Muscle of back (tissue), 13 donors: ENCODE measurements at places on chromosomes 2 and 18.

GRCh38 chr2:76197842-76198448 is 487.2 kb upstream of the GCFC2 start:
- DNase-seq: peak; percentile 74

GRCh38 chr2:21038403-21039073 is 5.3 kb downstream of the APOB start:
- DNase-seq: no peak

- DNase-seq: no peak
Measured at GRCh38 chr2:74917702-74918619, 40.5 kb upstream of the POLE4 start.

- no peak for DNase-seq
Measured at GRCh38 chr2:157866666-157867642, 9.2 kb downstream of the ACVR1 start.

- no peak for DNase-seq
Measured at GRCh38 chr2:101273056-101273455, 20.4 kb downstream of the CNOT11 start.

GRCh38 chr2:189146553-189146952 is 33.0 kb downstream of the COL5A2 start:
- DNase-seq: no peak

- peak; percentile 51 for DNase-seq
Measured at GRCh38 chr2:172806493-172806892, 70.8 kb downstream of the RAPGEF4 start.

DNA sequence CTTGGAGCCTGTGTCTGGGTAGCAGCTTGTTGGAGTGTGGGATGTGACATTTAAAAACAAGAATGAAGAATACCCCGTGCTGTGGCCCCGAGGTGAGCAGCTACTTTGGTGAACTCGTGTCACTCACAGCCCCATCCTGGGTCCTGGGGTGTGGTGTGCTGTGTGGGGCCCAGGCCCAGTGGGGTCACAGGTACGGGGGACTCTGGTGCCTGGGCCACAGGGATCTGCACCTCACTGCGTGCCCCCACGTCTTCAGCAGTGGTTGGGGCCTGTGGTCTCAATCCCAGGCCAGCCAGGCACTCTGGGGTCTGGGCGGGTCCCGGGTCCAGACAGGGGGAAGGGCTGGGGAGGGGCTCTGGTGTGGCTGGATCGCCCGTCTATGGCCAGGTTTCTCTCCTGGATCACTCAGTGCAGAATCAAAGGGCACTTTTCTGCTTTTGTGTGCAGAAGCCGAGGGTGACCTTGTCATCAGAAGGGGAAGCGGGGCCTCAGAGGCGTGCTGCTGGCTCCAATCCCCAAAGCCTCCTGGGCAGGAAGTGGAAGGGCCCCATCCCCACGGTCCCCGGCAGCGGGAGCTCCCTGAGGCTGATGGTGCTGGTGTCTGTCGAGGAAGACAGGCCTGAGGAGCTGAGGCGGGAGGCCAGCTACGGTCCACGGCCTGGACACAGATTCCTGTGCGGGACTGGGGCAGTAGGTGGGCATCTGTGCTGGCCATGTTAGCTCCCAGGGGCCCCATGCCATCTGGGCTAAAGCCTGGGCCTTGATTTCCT is 1.4 kb downstream of the GPR35 start:
- DNase-seq: peak; percentile 5

DNA sequence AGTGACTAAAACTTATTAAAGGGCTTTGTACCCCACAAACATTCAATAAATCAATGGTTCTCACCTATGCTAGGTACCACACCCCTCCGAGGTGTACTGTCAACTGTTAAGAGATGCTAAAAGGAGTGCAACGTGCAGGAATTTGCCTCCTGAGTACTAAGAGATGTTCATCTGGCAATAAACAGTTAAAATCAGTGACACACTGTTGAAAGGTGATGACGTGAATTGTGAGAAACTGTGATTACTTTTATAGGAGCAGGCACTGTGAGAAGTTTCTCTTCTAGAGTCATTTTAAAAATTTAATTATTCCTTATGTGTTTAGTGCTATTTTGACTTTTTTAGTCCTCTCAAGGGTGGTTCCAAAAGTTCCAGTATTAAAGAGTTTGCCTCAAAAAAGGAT is 61.0 kb downstream of the PDE1A start:
- no peak for DNase-seq

- no peak for DNase-seq
Measured at GRCh38 chr2:102186791-102187495, at the start of gene IL1RL2. Gene IL1RL2, plus strand, starts transcription at chr2:102187023. Its CDS starts 845 bp downstream, at chr2:102187868.

GRCh38 chr18:10559553-10560451 is 34.0 kb downstream of the NAPG start:
- no peak for DNase-seq

- DNase-seq: no peak
Measured at GRCh38 chr2:185860321-185860720, 121.7 kb downstream of the FSIP2 start.

GRCh38 chr2:180336550-180336949 is 329.5 kb upstream of the CWC22 start:
- DNase-seq: no peak

GRCh38 chr2:174172802-174173355 is 75.5 kb downstream of the OLA1 start:
- no peak for DNase-seq
